ENCODE measurements at places on chromosomes 12 and 14.

DNA sequence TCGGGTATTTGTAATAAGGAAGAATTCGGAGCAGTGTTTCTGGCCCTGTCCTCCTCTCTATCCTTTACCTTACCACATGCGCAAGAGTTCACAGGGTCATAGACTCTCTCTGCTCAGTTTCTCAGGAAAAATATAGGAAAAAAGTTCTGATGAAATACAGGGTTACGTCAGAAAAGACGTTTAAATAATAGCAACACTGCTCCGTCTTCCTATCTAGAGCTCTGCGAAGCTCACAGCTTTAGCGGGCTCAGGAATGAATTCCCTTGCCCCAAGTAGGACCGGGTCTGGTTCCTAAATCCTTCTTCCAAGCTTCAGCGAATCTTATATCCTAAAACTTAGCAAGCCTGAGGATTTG lies 365 bp downstream of the CCDC59 start:
- no peak for DNase-seq

- DNase-seq, result no peak
These were observed 137.4 kb downstream of the TPH2 start for GRCh38 chr12:72075891-72076557.

DNA sequence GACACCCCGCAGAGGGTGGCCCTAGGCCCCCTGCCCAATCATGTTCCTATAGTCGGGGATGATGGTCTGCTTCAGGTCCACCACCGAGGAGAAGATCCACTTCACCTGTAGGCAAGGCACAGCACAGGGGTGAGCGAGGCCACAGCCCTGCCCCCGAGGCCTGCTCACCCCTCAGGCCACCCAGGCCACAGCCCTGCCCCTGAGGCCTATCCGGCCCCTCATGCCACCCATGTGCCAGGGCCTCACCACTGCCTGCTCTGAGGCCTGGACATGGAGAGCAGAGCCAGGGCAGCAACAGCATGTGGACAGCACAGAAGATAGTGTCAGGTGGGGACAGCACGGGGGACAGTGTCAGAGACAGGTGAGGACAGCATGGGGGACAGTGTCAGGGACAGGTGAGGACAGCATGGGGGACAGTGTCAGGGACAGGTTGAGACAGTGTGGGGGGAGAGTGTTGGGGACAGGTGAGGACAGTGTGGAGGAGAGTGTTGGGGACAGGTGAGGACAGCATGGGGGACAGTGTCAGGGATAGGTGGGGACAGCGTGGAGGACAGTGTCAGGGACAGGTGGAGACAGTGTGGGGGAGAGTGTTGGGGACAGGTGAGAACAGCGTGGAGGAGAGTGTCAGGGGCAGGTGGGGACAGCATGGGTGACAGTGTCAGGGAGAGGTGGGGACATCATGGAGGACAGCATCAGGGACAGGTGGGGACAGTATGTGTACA lies 239.7 kb downstream of the TMEM121 start:
- DNase-seq, result no peak

DNA sequence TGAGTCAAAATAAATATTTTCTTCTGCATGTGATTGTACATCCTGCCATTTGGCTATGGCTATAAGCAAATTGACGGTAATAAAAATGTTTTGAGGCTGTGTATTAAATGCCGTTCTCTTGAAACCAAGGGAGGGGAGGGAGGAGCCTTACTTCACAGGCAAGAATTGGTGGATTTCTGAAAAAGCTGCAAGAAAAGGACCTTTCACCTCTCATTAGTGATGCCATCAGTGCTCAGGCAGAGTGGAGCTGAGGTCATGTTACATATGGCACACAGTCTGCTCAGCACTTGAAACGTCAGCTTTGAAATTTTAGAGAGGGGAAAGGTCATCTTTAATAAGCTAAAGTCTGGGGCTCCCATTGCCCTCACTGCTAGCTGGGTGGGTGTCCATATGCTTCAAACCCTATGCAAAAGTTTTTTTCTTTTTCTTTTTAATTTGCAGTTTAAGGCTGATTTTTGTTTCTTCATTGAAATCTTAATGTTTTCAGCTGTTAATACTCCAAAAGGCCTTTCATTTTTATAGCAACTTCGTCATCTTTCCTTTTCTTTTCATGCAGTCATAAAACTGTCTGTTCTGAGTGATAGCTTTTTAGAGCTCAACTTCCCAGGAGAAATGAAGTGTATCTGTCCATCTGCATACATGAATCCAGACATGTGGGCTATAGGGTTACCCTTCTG lies 9.8 kb upstream of the SIX1 start:
- DNase-seq, result no peak

DNA sequence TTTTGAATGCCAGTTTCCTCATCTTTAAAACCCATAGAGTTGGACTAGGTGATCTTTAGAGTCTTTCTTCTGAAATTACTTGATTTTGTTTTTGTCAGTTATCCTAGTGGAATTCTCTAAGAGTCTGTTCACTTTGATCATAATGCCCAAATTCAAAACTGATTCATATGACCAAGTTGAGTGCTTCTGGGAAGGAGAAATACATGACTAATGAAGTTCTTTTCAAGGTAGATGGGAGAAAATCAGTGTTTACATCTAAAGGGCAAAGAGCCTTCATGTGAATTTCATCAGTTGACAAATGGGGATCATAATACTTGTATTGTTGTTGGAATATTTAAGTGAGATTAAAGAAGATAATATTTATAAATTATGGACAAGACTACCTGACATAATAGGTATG lies 53.2 kb downstream of the ERC1 start:
- DNase-seq, result no peak

GRCh38 chr12:11693067-11693466 lies 43.6 kb downstream of the ETV6 start:
- DNase-seq, result no peak

GRCh38 chr14:97021001-97021400 lies 223.8 kb downstream of the VRK1 start:
- no peak for DNase-seq

- no peak for DNase-seq
These were observed 43.6 kb upstream of the SYT1 start for GRCh38 chr12:78820946-78821345.

DNA sequence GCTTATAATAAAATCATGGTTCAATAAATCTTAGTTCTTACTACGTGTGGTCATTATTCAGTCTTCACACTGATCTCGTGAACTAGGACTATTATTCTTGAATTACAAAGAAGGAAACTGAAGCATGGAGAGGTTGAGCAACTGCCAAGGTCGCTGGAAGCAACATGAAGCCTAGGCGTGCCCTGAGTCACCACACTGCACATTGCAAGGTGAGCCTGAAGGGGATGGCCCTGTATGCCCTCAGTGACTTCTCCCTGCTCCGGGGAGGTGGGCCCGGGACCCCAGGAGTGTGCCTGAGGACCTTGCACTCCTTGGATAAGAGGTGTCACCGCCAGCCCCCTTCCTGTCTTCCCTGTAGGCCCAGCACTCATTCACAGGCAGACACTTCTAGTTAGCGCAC lies 161.6 kb downstream of the CACNA1C start:
- no peak for DNase-seq

DNA sequence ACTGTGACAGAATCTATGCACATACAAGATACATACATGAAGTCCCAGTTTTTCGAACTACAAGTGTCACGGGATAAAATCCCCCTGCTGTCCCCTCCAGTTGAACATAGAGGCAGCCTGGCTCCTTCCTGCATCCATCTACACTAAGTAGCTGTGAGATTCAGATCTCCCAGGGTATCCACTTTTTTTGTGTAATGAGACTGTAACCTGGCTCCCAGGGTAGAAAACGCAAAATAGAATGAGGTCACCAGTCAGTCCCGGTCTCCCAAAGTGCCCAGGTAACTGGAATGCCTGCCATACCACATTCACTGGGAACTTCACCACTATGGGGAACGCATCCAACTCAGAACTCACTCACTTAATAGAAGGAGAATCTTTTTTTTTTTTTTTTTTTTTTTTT lies 67.8 kb downstream of the TMCC3 start:
- no peak for DNase-seq

GRCh38 chr14:65548878-65549277 lies 136.3 kb downstream of the FUT8 start:
- no peak for DNase-seq

- no peak for DNase-seq
These were observed 575 bp downstream of the TRAF3 start for GRCh38 chr14:102777711-102778337.

DNA sequence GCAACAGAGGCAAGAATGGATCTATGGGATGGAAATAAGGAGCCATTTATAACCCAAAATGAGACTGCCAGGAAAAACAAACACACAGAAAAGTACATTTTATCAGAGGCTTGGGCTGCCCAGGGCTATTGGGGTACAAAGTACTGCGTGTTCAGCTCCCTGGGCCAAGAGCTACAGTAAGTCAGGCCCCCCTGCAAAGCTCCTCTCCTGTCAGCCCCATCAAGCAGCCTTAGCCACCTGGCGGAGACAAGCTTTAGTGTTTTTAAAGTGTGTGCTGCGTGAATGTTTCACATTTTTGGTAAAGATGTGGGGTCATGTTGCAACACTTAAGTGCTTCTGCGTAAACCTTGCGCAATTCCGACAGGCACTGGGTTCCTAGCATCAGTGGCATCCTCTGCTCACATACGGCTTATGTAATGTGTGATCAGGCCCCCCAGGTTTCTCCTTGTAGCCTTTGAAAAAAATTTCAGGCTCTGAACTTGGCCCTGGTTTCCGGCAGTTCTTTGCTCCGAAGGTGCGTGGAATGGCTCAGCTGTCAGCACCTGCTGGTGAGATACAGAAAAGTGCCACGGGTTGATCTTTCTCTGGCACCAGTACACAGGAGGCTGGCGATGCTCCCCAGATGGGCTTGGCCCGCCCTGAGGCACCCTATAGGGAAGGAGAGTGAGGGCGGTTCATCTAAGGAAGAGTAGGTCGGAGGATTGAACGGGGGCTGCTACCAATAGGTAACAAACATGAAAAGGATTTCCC lies 198.7 kb upstream of the EEA1 start:
- DNase-seq, result no peak

DNA sequence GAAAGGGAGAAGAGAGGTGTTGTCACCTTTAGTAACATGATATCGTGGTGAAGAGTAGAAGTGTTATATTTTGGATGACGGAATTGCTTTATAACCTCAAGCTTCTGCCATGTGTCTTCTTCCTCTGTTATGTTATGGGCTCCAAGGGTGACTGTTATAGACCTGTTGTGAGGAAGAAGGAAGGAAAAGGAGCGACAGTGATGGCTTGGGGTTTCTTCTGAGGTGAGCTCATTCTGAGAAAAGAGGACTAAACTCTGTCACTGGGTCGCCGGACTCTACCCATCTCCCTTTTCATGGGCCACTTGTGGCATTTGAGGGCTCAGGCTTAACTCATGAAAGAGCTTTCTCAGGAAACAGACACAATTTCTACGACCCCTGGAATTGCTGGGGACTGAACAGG lies 1.6 kb downstream of the CMA1 start:
- DNase-seq, result no peak
